Cortex of kidney (tissue), 1 donor: ENCODE measurements at places on chromosomes 7 and 10.

- DNase-seq, result no peak
These were observed 377.9 kb downstream of the DNAJB9 start for GRCh38 chr7:108947526-108947925.

- DNase-seq, result no peak
These were observed 2.0 kb downstream of the GARS1 start for GRCh38 chr7:30596721-30597120.

GRCh38 chr7:129908181-129908580, 44.6 kb downstream of the UBE2H start:
- DNase-seq, result no peak

DNA sequence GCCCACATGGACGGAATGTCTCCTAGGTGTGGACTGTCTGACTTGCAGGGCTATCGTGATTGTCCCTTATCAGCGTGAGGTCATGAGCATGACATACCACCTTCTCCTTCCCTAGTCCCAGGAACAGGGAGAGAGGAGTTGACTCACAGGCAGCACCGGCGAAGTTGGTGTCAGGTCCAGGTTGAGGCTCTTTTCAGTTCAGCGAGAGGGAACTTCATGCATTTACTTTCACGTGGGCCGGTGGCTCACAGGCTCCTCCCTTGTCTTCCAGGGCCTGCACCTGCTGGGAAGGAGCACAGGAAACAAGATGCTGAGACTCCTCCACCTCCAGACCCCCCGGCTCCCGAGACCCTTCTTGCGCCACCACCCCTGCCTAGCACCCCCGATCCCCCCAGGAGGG, 46.1 kb downstream of the PROSER2 start:
- no peak for DNase-seq

GRCh38 chr7:98175260-98175940, 35.8 kb upstream of the BHLHA15 start:
- DNase-seq, result no peak

DNA sequence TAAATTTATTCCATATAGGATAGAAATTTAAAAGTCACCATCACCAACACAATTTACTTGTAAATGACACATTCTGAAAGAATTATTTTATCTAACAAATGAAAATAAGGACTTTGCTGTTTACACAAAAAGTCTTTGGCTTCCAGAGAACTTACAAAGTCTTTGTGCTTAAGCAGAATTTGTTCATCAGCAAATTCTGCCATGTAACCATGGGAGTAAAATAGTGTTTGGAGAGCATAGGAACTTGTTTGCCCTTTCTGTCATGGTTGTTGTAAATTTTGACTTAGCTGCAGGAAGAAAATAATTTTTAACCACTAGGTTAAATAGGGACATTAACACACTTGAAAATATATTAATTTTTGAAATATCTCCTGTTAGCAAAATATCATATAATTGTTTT, 15.2 kb downstream of the FGL2 start:
- DNase-seq, result no peak

GRCh38 chr10:48194830-48195229, 79.7 kb downstream of the FRMPD2 start:
- no peak for DNase-seq

DNA sequence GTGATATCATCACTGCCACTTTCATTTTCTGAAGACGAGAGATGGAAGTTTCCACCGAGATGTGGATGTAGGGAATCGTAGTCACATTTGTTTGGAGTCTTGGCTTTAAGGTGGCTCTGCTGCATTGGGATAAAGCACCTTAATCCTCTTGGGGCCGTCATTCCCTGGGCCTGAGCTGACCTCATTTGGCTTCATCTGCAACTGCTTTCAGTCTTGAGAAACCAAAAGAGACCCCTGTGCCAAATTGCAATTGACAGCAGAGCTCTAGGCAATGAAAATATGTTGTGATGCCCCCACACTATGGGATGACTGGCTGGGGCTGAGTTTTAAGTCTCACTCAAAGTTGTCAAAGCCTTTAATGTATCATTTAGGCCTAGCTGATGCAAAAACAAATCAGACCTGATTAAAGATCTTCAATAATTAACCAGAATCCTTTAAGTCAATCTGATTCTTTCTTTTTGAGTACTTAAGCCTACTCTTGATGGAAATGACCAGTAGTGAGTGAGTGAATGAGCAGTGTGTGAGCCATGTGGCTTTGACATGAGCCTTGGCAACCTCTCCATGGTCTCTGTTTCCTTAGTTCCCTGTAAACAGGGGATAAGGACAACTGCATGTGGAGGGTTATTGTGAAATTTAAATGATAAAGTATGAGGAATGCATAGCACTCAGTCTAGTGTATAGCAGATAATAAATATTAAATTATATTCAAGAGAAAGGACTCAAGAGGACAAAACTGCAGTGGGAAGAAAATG, 155.0 kb downstream of the BMPER start:
- no peak for DNase-seq

GRCh38 chr7:139738101-139738489, 39.7 kb downstream of the HIPK2 start:
- no peak for DNase-seq

DNA sequence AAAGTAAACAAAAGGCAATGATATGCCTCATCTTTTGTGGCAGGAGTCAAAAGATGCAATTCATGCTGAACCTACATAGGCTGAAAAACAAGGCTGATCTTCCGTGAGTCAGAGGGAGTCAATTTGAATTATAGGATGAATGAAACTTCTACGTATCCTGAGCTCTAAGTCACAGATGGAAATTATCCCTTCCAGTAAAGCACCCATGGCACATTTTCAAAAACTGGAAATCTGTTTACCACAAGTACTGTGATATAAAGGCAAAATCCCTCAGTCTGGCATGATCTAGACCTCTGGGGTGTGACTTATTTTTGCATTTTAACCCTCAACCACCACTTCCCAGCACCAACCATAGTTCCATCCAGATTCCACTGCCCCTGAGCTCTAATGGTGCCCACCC, 69.6 kb downstream of the NRG3 start:
- DNase-seq, result no peak

DNA sequence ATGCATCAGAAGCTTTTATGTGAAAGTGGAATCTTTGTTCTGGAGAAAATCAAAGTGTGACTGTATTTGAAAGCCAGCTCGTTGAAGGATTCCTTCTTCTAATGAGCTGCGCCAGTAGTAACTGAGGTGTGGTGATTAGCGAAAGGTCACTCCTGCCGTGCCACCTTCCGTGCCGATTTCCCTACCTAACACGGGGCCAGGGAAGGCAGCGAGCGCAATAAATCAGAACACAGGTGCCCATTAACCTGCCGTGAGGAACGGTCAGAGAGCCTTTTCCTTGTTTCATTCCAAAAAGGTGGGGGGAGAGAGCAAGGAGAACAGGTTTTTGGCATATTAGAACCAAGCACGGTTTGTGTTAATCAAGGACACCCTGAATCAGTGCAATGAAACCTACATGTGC, 258.0 kb downstream of the CELF2 start:
- no peak for DNase-seq
